ENCODE measurements at places on chromosomes 3 and 15. TPM values are rescaled to one million over a fixed set of nuclear protein-coding genes. Genes with fewer than 3 reads are reported as not detected.
A peak's percentile ranks its signal among the peaks of the same experiment; 100 is the strongest.

DNA sequence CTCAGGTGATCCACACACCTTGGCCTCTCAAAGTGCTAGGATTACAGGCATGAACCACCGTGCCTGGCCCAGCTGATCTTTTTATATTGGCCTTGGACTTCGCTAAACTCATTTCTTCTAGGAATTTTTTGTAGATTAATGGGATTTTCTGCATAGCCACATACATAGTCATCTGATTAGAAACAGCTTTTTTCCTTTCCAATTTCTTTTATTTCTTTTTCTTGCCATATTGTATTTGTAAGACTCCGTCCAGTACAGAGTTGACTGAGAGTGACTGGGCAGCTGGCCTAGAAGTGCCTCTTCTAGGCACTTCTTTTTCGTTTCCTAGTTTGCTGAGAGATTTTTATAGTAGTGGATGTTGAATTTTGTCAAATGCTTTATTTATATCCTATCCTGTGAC lies 37.4 kb downstream of the ARIH1 start:
- DNase-seq = no peak

MITF gene
- 5.8 TPM for total RNA-seq

TF gene
- not detected for total RNA-seq

GRCh38 chr15:25775317-25775912 lies 87.7 kb downstream of the ATP10A start:
- peak; percentile 39 for DNase-seq

MAP2K1 gene
- total RNA-seq = 19.0 TPM

GRCh38 chr3:52327486-52328290 lies 11.6 kb downstream of the DNAH1 start:
- no peak for DNase-seq

- no peak for DNase-seq
Measured at GRCh38 chr15:39252134-39252470, 328.8 kb upstream of the THBS1 start.

GRCh38 chr15:52318729-52319500 lies 23.3 kb upstream of the MYO5C start:
- DNase-seq = no peak
